ENCODE measurements at places on chromosomes 16 and 17.
A peak's percentile ranks its signal among the peaks of the same experiment; 100 is the strongest.

DNA sequence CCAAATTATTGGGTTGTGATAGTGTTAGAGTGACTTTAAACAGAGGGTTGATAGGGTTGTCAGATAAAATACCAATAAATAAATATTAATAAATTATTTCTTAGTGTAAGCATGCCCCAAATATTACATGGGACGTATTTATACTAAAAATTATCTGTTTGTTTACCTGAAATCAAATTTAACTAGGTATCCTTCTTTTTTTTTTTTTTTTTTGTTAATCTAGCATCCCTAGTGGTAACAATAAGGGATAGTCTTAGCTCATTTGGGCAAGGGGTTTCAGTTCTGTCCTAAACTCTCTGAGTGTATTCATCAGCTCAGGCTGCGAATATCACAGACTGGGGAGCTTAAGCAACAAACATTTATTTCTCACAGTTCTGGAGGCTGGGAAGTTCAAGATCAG, 1.3 kb downstream of the CLEC19A start:
- DNase-seq = no peak

- DNase-seq = no peak
Observed at GRCh38 chr16:1050516-1050915, 22.0 kb upstream of the SSTR5 start.

- DNase-seq = no peak
Observed at GRCh38 chr17:28849281-28849680, 5.5 kb upstream of the ERAL1 start.

DNA sequence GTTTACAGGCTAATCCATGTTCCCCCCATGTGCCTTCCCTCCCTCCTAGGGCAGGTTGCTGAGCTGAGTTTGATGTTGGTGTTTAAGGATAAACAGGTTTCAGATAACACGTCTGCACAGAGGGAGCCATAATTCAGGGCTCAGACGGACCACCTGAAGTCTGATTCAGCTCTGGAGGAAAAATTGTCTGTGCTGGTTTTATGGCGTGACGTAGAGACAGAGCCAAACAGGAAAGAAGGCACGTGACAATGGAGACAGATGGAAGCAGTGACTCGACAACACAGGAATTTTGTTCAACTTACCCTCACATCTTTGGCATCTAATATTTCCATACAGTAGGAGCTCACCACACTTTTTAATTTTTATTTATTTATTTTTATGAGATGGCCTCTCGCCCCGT, 10.7 kb upstream of the USP10 start:
- DNase-seq = no peak

DNA sequence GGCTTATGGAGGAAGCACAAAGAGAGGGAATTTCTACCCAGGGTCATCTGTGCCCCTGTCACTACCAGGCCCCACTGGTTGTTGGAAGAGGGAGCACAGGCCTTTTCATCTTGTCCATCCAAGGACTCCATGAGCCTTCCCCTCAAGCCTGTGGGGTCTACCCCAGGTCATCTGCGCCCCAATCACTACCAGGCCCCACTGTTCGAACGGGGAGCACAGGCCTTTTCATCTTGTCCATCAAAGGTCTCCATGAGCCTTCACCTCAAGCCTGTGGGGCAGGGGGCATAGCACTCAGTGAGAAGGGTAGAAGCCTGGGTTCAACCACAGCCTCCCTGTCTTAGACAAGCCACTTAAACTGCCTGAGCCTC, 101.5 kb upstream of the CDH5 start:
- DNase-seq = peak; percentile 50

- DNase-seq = no peak
Observed at GRCh38 chr16:77986011-77986740, 36.2 kb upstream of the CLEC3A start.

DNA sequence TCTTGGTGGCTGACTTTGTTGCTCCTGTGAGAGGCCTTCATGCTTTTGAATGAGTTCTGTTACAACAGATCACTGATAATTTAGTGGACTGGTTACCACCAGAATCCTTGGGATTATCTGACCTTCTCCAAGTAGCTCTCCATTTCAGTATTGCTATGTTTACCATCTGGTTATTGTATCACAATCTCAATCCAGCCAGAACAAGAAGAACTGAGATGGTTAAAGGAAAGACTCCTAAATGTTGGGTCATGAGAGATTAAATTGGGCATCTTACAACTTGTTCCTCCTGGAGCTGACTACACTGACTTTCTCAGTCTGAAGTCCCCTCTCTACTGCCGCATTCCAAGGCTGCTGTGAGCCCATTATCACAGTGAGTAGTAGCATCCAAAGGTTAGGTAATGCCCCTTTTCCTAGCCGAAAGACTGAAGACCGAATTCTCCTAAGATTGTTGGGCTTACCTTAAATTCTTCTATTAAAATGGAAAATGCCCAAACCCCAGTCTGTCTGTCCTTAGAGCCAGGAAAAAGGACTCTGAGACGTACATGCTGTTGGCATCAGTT, 181.7 kb upstream of the TBX2 start:
- DNase-seq = no peak

- DNase-seq = no peak
Observed at GRCh38 chr17:17514361-17514992, 18.3 kb upstream of the RASD1 start.

DNA sequence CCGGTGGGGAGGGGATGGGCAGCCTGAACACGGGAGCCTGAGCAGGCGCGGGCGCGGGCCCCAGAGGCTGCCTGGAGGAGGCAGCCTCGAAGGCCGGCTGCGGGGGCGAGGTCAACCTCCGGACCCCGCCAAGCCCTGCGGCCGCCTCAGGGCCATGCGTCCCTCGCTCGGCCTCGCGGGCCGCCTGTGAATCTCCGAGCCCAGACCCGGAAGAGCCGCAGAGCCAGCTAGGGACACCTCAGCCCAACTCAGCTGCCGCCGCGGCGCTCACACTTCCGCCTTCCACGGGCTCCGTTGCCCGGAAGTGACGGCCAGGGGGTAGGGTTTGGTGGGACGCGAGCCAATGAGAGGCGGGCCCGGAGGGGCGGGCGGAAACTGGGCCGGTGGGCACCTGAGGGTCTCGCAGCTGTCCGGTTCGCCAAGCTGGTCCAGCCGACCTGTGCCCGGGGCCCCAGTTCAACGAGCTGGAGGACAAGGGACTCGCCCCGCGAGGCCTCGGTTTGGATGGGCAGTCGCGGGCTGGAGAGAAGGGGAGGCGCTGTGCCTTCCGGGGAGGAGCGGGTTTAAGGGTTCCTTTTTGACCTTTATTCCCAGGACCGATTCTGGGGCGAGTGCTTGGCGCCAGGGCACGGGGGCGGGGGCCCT, at the start of gene SLC38A10:
Gene SLC38A10, minus strand, starts transcription at position 277 of the 645 bp plus-strand sequence. CDS start 386 bp downstream, outside the sequence.
- peak; percentile 91 for DNase-seq

DNA sequence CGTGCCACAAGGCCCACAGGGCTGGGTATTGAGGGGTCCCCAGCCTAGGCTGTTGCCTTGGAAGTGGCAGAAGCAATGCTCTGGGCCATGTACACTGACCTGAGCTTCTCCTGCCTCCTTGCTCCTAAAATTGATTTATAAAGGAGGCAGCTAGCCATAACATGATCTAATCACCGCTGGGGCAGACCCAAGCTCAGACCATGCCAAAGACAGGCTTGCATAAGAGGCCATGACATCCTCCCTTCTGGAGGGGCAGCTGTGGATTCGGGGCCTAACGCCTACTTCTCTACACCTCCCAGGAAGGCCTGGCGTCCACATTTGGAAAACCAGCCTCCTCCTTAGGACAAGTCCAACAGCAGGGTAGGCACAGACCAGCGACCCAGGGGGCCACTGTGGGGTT, 12.3 kb downstream of the HSD11B2 start:
- peak; percentile 83 for DNase-seq

DNA sequence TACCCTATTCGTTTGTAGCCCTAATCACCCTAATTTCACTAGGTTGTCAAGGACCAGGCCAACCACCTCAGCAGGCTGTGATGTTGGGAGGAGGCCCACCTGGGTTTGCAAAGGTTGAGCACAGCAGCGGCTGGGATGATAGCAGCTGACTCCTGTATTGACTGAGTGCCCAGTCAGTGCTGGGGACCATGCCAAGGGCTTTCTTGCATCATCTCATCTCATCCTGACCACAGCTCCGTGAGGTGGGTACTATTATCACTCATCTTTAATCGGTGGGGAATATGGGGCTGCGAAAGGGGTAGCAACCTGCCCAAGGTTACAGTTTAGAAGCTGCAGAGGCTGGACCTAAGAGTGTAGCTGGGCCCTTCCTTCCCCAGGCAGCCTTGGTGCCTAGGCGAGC, 11.7 kb downstream of the ATPAF2 start:
- no peak for DNase-seq

GRCh38 chr17:8029121-8029520, 9.7 kb upstream of the ALOX15B start:
- DNase-seq = no peak

- DNase-seq = no peak
Observed at GRCh38 chr16:81526199-81526598, 81.6 kb downstream of the CMIP start.

GRCh38 chr16:3094289-3095027, 4.6 kb downstream of the ZSCAN10 start:
- DNase-seq = no peak

DNA sequence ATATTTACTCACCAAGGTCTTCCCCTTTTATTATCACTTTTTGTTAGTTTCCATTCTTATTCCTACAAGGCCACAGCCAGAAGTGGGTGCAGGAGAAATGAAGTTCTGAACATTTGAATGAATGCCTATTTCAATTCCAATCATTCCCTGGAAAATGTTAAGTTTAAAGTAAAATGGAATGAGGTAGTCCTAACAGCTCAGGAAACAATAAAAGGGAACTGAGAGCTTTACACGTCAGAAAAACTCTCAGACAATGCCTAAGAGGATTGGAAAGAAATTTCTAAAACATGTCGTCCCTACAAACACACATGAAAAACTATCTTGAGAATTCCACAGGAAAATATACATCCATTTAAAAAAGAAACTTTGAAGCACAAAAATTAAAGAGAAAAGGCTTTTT, 238.8 kb downstream of the STX8 start:
- DNase-seq = no peak

DNA sequence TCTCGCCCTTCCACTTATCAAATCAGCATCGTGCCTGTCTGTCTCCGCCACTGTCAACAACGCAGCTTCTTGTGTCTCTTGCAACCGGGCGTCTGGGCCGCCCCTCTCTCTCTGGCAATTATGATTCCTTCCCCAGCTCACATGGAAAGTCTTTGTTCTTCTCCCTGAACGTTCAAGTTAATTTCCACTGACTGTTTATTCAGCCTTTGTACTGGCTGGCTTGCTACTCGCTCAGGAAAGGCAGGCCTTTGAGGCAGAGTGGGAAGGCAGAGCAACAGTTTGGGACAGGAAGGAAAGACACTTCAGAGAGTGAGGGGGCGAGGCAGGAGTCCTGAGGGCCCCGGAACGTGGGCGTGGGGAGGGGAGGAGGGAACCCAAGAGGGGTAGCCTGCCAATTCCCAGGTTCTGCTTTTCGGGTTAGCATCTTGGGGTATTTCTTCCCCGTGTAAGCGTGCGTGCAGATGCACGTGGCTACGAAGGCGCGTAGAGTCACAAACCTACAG, 50.8 kb downstream of the AKAP1 start:
- DNase-seq = no peak

- no peak for DNase-seq
Observed at GRCh38 chr16:13289515-13289914, 388.1 kb downstream of the SHISA9 start.

- DNase-seq = no peak
Observed at GRCh38 chr17:70314506-70314905, 145.2 kb downstream of the KCNJ2 start.

- no peak for DNase-seq
Observed at GRCh38 chr17:48181653-48182052, 74.1 kb downstream of the SNX11 start.

DNA sequence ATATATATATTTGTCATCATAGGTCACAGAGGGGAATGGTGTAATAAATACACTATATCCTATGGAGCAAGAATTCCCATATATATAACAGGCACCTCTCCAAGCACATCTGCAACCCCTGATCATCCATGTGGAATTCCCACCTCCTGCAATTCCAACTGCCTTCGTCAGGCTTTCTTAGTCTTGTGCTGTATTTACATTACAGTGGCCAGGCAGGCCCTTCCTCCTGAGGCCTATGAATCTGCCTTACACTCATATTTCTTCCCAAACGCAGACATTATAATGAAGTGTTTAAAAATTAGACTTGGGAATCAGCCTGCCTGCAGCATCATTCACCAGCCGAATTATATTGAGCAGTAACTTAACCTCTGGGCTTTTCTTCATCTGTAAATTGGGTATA, 19.3 kb upstream of the DNAH9 start:
- no peak for DNase-seq

DNA sequence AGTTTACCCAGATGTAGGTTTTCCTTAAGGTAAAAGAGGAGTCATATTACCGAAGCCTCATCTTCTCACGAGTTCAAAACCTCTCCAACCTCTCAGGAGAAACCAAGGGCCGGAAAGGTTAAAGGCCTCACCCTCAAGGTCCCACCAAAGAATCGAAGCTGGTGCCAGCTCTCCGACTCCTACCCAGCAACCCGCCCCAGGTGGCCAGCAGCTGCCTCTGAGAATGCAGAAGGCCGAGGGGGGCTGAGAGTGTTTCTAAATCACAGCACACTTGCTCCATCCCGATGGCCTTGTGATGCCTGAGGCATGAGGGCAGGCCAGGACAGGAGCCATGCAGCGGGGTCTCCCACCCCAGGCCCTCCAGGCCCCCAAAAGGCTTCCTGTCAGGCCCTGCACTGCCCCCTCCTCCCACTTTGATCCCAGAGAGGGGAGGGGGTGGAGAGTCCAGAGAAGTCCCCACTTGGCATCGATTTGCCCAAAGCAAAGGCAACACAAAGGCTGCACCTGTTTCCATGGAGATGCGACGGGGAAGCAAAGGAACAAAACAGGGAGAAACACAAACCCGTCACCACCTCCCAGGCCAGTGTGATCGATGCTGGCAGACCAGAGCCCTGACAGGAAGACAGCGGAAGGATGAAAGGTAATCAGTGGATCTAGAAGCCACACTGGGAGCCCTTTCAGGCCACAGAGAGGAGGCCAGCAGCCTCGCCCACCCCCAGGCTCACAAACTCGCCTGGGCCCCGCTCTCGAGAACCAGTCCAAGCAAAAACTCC, 39.0 kb downstream of the CUEDC1 start:
- no peak for DNase-seq

DNA sequence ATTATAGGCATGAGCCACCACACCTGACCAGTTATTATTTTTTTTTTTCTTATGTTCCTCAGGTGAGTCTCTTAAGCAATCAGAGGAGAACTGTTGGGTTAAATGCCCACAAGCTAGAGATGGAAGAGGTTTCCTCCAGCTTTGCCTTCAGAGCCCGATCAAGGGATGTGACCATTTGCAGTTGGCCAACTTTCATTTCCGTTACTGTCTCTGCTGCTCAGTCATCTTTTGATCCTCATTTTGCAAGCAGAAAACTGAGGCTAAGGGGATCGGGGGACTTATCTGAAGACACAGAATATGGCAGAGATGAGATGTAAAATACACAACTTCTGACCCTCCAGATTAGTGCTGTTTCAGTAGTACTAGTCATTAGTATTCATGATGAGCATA, 188.8 kb downstream of the RAB11FIP4 start:
- no peak for DNase-seq

- no peak for DNase-seq
Observed at GRCh38 chr16:3797904-3798811, 80.8 kb upstream of the TRAP1 start.

- DNase-seq = peak; percentile 67
Observed at GRCh38 chr17:46764709-46765401, 53.6 kb downstream of the WNT3 start.

Measured in right atrium auricular region (tissue), 2 donors.